ENCODE measurements at places on chromosomes 6 and 20.

- DNase-seq: no peak
These were observed 18.0 kb downstream of the TUBB2A start for GRCh38 chr6:3139090-3139903.

DNA sequence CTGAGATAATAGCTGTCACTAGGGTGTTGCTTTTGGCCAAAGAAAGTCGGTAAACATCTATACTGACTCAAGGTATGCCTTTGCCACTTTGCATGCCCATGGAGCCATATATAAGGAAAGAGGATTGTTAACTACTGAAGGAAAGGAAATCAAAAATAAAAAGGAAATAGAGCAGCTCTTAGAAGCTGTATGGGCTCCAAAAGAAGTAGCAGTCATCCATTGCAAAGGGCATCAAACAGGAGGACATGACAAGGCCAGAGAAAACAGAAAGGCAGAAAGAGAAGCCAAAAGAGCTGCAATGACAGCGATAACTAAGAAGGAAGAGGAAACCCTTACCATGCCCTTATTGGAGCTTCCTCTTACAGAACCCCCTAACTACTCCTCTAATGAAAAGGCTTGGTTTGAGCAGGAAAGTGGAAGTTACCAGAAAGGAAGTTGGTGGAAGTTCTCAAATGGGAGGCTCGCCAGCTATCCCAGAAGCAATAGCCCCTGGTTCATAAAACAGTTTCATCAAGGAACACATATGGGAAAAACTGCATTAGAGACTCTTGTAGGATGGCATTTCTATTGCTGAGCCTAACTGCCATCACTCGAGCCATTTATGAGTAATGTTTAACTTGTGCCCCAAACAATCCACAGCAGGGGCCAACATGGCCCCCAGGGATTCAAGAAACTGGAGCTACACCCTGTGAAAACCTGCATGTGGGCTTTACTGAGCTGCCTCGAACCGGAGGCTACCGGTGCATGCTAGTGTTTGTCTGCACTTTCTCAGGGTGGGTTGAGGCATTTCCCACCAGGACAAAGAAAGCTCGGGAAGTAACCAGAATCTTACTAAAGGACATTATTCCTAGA is 7.0 kb downstream of the IL22RA2 start:
- DNase-seq: no peak

DNA sequence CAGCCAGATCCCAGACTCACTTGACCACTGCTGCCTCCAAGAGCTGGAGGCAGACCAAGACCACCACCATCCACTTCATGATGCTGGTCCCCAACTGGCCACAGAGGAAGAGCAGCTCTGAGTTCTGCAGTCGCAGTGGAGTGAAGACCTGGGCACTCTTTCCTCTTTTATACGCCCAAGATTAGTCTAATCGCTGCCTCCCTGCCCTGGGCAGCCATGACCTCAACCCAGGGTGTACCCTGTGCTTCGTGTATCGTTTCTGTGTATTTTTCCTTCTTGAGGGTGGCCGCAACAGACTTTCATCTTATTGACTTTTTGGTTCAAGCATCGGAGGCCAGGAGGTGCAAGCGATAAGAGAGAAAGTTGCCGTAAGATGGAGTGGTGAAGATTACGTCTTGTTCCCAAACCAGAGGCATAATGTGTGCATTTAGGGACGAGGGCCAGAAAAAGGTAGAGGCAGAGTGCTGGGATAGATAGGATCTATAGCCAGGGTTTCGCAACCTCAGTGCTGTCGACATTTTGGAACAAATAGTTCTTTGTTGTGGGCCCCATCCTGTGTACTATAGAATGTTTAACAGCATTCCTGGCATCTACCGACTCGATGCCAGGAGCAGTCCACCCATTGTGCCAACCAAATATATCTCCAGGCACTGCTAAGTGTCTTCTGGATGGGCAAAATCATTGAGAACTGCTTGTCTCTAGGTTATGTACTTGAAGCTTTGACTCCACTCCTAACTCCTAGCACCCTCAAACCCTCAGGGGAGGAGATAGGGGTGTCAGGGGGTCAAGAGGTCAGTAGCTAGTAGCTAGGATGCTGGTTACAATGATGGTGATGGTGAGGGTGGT is at the start of gene PGC:
Gene PGC (minus strand): TSS at position 142 of the 846 bp plus-strand sequence. CDS start 63 bp downstream, at position 79.
- no peak for DNase-seq

- DNase-seq: peak; percentile 39
These were observed 8.6 kb upstream of the HECA start for GRCh38 chr6:139126255-139126654.

- DNase-seq: no peak
These were observed 132.6 kb downstream of the THEMIS start for GRCh38 chr6:127768223-127768622.

DNA sequence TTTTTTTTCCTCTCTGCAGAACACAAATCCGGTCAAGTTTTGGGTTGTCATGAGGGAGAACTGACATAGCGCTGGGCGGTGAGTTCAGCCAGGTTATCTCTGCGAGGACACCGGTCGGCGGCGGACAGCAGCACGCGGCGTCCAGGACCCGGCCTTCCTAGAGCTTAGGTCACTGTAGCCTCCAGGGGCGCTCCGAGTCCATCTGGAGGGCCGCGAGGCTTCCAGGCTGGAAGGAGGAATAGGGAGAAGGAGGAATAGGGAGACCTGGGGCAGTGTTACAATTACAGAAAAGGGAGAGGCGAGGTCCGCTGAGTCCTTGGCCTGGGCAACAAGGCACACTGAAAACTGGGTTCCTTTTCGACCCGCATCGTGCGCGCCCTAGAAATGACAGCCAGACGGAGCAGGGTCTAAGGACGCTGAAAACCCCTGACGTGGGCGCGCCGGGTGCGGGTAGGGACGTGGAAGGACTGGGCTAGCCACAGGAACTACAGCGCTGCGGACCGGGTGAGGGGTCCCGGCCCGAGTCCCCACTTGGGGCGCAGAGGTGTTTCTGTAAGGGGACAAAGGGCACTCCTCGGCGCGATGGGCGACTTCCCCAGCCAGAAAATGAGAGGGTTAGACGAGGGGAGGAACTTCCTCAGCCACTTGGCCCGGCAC is 536 bp upstream of the FNDC1 start:
- no peak for DNase-seq

DNA sequence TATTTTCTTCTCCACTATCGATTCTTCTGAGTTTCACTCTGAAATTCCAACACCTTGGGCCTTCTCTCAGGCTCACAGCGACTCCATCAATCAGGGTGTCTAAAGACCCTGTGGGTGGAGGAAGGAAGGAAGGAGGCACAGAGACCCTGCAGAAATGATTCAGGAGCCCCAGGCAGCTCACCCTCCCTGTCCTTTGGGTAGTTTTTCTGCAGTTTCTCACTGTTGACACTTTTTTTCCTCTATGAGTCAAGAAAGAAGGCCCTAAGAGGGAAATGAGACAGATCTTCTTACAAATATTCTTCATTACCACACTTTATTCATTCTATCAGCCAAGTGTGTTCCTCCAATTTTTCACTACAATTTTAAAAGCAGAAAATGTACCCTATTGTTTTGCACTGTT is 34.2 kb upstream of the TBXT start:
- no peak for DNase-seq

DNA sequence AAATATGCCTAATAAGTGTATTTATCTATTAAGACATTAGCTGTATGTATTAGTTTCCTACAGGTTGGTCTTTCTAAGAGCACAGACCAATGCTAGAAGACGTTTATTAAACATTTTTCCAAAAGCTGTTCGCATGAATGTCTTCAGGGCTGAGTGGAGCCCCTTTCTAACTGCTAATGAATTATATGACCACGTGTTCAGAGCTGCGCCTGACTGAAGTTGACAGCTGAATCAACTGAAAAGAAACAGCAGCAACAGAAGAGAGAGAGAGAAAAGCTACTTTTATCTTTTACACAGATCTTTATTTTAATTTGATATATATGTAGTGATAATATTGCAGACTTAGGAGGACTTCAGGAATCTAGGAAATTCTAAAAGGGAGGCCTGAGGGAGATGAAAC is 75.2 kb upstream of the ARID1B start:
- DNase-seq: no peak

GRCh38 chr6:159602431-159603041 is 90.5 kb downstream of the SOD2 start:
- no peak for DNase-seq

DNA sequence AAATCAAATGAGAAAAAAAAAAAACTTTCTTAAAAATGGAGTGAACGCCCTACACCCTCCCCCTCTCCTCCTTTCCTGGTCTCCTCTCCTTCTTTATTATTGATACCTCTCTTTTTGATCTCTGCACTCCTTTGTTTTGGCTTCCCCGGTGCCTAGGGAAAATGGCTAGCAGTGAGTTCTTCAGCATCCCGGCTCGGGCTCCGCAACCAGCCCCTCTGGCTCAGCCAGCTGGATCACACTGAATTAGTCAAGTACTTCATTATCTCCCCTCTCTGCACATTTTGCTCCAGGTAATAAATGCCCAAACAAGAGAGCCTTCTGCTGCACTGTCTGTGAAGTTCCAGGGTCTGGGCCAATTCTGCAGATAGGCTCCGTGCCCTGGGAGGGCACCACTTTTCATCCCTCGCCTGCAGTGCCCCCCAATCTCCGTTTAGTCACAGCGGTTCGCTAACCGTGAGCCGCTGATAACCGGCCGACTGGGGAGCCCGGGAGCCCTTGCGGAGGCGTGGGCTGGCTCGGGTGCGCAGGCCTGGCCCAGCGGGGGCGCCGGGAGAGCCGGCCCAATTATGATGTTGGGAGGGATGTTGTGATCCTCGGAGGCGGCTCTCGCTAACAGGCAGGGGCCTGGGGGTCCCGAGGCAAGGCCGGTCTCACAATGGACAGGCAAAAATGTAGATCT is 301.9 kb downstream of the TFAP2A start:
- no peak for DNase-seq

- DNase-seq: no peak
These were observed 87.0 kb upstream of the BMP2 start for GRCh38 chr20:6680441-6680840.

DNA sequence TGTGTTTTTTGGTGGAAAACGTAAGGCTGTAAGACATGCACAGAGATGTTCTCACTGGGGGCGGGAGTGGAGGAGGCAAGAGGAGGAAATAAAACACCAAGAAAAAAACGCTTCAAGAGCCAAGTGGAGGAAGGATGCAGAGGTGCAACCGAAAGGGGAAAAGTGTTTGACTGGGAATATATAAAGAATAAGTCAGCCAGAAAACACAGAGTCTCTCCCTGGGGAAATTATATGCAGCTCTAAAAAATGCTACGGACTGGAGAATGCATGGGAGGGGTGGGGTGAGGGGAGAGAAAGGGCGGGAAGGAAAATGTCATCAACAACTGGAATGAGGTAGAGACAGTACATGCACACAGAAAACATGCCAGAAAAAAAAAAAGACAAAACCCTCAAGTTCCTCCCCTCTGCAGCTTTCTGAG is 133.5 kb downstream of the SCML4 start:
- no peak for DNase-seq

DNA sequence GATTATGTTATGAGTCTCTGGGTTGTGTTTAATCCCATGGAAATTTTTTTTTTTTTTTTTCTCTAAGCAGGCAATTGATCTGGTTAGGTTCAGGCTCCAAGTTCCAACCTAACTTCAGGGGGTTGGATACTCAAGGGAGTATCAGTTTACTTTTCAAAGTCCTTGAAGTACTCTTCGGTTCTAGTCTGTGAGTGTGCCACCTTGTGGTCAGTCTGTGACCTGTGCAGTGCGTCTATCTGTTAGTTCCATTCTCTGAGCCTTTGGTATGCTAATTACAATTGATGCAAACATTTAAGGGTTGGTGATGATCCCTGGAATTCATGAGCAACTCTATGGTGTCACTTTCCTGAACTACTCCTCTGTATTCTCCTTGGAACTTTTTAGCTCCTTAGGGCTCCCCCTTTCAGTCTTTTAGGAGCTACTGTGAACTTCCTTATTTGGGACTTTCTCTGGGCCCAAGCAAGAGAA is 342.0 kb downstream of the SOX4 start:
- no peak for DNase-seq

- DNase-seq: no peak
These were observed 169.9 kb downstream of the QRSL1 start for GRCh38 chr6:106799031-106799894.

DNA sequence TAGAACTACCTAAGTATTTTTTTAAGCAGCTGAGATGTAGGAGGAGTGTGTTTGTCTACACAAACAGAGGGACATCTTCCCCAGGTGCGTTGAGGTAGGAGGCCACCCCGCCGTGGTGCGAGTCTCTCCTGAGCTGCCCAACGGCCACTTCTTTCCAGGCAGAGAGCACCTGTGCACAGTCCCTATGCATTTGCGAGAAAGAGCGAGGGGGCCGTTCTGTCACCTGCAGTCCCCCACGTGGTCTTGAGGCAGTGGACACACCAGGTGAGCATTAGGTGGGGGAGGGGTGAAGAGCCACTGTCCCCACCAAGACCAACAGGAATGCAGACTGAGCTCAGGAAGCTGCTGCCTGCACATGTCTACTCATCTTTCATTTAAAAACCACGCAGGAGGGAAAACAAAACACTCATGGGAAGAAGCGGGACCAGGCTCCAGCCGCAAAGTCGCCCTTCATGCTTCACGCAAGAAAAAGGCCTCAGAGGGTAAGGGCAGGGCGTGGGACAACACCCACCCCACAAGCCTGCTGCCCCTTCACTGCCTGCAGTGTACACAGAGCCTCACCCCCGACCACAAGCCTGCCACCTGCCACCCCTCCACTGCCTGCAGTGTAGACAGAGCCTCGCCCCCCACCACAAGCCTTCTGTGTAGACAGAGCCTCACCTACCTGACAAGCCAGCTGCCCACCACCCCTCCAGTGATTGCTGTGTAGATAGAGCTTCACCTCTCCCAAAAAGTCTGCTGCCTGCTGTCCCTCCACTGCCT is 142.0 kb downstream of the DLL1 start:
- DNase-seq: no peak

GRCh38 chr6:152099446-152100182 is 292.1 kb downstream of the ESR1 start:
- no peak for DNase-seq

- no peak for DNase-seq
These were observed 2.2 kb downstream of the HIVEP2 start for GRCh38 chr6:142942805-142943227.

DNA sequence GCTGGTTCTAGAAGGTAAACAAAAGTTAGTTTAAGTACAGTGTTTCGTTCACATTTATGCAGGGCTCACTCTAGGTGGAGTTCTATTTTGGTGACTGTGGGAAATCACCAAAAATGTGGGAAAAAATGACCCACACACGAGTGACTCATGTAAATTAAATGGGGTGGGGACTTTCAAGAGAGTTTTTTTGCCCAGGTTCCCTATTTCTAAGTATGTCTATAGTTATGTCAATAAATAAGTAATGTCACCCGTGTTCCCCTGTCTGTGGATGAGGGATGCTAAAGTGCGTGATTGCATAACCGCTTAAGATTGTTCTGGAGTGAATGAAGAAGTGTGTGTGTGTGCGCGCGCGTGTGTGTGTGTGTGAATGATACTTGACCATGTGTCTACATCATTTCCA is 69.1 kb downstream of the MYB start:
- DNase-seq: no peak

GRCh38 chr20:4088766-4089165 is 73.4 kb upstream of the RNF24 start:
- no peak for DNase-seq

- peak; percentile 21 for DNase-seq
These were observed 2.4 kb upstream of the SNAI1 start for GRCh38 chr20:49980140-49981008.

All from posterior cingulate gyrus (tissue), 11 donors.